ENCODE measurements at places on chromosomes 12 and 14.

- DNase-seq: no peak
Measured at GRCh38 chr14:31510855-31511254, 23.0 kb upstream of the GPR33 start.

GRCh38 chr12:68573406-68573805 is 37.3 kb upstream of the RAP1B start:
- no peak for DNase-seq

- DNase-seq: no peak
Measured at GRCh38 chr12:114141921-114142564, 175.9 kb upstream of the RBM19 start.

DNA sequence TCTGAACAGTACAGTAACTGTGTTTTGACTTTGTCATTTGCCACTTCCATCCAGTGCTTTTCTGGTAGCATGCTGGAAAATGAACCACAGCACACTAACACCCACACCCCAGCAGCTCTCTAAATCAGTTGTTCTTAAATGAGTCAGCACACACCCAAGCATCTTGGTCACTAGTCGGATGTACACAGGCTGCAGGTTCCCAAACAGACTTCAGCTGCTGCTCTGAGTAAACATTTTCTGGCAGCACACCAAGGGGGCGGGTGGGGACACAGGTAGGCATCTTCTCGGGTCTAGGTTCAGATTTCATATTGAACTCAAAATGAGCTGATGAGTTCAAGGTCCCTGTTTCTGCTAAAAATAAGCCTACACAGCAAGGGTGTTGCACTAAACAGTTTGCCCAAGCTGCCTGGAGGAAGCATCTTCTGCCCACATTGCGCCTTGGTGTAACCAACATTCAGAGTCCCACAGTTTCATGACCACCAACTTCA is 39.8 kb downstream of the IFNG start:
- DNase-seq: no peak

GRCh38 chr12:54723379-54724256 is 75.5 kb upstream of the DCD start:
- DNase-seq: no peak

DNA sequence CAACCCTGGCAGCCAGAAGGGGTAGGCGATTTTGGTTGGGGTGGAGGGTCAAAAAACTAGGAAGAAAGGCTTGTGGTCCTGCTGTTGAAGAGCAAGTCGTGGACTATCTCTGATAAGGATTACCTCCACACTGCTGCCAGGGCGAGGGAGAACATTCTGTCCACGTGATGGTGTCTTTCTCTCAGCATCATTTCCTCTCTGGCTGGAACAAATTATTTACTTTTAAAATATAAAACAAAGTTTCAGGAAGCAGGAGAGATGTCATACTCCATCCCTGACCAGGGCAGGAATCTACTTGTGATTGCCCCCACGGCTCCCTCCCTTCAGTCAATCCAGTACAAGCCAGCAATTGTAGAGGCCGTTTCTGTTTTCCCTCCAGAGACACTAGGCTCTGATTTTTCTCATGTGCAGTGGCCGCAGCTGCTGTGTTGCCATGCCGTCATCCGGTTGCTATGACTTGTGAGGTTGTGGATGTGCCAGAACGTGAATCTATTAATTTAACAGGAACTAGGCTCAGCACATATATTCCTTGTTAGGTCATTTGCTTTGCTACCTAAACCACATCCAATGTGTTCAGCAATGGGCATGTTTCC is 61.5 kb upstream of the PTGR2 start:
- DNase-seq: peak; percentile 84

DNA sequence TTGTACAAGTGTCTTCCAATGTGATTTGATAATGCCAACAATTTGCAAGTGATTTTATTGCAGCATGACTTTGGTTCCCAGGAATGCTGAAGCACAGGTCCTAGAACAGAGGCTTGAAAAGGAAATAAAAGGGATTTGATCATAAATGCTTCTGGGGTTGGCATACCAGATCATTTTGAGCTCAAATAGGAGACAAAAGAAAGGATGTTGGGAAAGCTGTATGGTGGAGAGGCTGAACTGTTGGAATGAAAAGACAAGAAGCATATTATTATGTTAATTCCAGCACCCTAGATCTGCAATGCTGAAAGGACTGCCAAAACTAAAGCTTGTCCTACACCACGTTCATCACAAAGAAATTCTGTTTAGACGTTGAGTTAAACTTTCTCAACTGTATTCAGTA is 143.1 kb downstream of the BICD1 start:
- DNase-seq: no peak

DNA sequence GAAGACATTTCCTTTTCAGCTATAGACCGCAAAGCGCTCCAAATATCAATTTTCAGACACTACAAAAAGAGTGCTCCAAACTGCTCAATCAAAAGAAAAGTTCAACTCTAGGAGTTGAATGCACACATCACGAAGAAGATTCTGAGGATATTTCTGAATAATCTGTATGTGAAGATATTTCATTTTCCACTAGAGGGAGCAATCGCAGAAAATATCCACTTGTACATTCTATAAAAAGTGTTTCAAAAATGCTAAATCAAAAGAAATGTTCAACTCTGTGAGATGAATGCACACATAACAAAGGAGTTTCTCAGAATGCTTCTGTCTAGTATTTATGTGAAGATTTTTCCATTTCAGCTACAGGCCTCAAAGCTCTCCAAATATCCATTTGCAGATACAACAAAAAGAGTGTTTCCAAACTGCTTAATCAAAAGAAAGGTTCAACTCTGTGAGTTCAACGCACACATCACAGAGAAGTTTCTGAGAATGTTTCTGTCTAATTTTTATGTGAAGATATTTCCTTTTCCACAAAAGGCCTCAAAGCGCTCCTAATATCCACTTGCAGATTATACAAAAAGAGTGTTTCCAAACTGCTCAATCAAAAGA is 643.8 kb upstream of the ALG10B start:
- DNase-seq: no peak

DNA sequence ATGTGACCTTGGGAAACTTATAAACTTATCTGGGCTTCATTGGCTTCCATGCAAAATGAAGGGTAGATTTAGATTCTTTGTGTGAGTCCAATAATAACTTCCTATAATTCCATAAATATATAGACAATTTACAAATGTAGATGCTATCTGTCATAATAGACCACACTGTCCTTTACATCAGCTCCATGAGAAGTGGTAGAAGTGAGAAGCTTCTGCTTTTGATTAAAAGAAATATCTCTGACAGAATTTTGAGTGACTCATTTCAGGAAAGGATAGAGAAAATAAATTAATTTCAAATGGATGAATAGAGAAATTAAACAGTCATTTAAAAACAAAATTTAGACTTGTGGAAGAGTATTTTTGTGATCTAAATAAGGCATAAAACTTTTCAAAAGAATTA is 329.7 kb upstream of the ATP2B1 start:
- no peak for DNase-seq

DNA sequence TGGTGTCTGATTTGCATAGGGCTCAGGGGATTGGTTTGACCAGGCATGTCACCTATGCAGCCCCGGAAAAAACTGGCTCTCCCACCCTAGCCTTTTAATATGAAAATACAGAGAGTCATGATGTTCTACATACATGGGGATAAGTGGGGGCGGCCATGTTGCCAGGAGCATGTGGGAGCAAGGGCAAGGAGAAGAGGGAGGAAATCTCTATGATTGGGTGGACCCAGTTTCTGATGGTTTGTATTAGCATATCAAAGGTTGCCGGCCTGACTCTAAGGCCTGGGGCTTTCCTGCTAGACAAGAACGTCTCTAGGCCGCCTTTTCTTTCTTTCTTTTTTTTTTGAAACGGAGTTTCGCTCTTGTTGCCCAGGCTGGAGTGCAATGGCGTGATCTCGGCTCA is 123.4 kb upstream of the CPSF6 start:
- no peak for DNase-seq
